Neural progenitor cell (in vitro differentiated cells): ENCODE measurements at places on chromosomes 2 and 18. TPM values are rescaled to one million over a fixed set of nuclear protein-coding genes. Genes with fewer than 3 reads are reported as not detected.

DNA sequence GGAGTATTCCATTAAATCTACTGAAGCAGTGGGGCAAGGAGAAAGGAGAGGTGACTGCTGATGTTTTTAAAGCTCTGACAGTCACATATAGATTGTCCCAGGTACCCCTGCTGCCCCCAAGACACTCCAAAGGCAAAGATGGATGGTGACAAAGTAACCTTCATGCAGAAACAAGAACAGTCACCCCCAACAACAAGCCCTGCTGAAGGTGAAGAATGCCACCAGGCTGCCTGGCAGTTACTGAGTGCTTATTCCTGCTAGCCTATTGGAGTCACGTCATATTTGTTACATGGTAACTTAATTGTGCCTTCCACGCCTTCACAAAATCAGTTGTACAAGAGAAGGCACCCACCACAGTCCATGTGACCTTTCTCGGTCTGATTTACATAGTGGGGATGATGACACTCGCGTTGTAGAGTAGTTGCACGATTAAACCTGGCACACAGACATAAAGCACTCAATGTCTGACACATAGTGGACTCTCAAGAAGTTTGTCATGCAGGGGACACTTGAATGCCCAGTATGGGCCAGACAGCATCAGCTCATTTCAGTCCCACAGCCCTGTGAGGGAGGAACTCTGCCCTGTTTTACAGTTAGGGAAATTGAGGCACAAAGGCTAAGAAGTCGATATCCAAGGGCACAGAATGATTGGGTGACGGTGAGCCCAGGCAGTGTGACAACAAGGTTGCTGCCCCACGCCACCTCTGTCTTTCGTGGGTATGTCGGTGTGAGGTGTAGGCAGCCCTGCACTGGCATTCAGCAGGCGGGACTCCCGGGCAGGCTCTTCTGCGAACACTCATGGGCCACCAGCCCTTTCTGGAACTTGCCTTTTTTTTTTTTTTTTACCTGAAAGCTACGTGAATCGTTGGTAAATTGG lies 62.7 kb downstream of the ZCCHC2 start:
- DNase-seq, result no peak

DNA sequence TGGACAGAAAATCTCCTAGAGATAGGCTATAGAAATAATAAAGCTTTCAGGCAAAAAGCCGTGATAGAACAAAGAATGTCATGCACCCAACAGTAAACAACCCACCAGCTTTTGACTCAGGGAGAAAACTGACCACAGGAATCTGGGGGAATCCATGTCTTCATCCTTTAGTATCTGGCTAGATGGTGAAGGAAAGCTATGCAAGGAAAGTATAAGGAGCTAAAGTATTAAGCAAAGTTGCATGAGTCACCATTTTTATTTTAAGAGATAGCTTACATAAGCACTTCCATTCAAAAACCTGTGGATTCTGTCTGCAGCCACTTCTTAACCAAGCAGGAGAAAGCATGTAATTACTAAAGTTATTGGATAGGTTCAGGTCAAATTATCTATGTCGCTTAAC lies 363.8 kb downstream of the LRP1B start:
- DNase-seq, result no peak

DNA sequence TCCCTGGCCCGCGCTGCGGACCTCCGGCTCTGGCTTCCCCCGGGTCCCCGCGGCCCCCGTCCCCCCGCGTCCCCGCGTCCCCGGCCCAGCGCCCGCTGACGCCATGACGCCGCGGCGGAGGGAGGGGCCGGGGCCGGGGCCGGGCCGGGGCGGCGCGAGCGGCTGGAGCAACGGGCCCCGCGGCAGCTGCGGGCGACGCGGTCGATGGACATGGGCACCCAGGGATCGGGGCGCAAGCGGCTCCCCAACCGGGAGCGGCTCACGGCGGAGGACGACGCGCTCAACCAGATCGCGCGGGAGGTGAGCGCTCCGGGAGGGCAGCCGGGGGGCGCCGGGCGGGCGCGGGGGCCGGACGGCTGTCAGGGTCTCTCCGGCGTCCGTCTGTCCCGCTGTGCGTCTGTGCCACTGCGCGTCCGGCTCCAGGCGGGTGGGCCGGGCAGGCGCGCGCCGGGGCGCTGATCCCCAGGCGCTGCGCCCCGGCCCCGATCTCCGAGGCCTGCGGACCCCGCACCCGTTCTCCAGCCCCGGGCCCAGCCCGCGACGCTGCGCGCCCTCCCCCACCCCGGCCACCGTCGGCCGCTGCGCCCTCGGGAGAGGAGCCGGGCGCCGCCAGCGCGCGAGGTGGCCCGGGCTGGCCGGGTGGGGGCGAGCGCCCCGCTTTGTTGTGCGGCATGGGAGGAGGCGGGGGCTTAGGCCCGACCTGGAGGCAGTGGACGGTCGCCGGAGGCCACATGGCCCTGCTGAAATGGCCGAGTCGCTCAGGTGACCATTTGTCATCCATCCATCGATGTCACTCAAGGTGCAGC lies at the start of gene LRRFIP1:
TSS of gene LRRFIP1 (plus strand) at position 147 of the 806 bp plus-strand sequence. CDS start at position 205, 58 bp downstream.
- peak; percentile 76 for DNase-seq

- DNase-seq, result no peak
Observed at GRCh38 chr2:177817300-177817699, 255.3 kb downstream of the PDE11A start.

- no peak for DNase-seq
Observed at GRCh38 chr2:219184121-219184520, 6.0 kb downstream of the RETREG2 start.

Gene DCDC2C
- not detected in 2 replicates for total RNA-seq

Gene NYAP2
- total RNA-seq, result 0.07 TPM in 1 of 2 replicates, not detected in the other
